Amniotic stem cell (primary cell): ENCODE measurements at places on chromosomes 3 and 15.
A peak's percentile ranks its signal among the peaks of the same experiment; 100 is the strongest.

DNA sequence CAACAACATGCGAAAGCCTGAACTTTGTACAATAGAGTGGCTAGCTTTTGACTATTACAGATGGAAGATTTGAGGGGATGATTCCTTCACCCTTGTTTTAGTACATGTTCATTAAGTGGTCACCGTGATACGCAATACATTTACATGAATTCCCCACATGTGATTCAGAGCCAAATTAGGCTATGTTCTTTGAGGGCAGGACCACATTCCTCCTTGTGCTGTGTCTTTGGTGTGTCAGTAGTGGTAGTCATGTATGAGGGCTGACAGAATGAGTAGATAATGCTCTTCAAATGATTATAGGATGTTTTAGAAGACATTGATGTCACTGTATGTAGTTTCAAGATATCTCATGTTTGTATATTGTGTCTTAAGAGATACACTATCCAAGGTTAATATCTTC, 12.1 kb downstream of the PTPRG start:
- no peak for DNase-seq

DNA sequence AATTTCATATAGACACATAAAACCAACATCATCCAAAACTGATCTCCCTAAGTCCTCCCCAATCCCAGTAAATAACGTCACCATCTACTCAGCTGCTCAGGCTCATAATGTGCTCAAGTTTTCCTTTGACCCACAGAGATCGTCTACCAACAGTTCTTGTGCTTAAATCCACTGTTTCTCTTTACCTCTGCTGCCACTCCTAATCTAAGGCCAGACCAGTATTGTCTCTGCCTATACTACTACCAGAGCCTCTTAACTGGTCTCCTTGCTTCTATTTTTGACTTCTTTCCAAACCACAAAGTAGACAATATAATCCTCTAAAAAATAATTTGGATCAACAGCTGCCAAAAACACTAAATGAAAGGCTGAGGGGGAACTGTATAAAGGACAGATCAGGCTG, 65.3 kb downstream of the CLASP2 start:
- DNase-seq = no peak

DNA sequence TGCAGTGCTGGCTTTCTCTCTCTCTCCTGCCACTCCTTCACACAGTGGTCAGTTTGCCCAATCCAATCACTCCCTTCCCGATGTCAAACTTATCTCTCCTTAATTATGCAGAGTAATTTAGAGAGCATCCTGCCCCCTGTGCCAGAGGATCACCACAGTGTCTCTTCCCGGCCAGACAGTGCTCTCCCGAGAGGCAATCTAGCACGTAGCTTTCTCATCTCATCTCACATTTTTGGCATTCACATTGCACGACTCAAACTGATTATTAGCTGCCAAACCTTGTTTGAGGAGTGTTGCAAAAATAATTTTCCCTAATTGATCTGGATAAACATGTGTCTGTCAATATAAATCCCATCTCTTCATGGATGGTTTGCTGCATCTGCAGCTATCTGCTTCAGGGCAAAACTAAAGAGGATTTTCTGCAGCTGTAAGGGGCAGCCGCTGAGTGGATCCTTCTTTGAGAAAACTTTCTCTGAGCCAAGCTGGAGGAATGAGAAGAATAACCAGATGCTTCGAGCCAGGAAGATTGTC, 37.8 kb downstream of the SSUH2 start:
- DNase-seq = no peak

- DNase-seq = no peak
Measured at GRCh38 chr3:145290010-145290409, 871.0 kb downstream of the PLOD2 start.

- no peak for DNase-seq
Measured at GRCh38 chr3:5294356-5294755, 106.8 kb downstream of the EDEM1 start.

- no peak for DNase-seq
Measured at GRCh38 chr15:86115145-86115801, 35.6 kb downstream of the AGBL1 start.

DNA sequence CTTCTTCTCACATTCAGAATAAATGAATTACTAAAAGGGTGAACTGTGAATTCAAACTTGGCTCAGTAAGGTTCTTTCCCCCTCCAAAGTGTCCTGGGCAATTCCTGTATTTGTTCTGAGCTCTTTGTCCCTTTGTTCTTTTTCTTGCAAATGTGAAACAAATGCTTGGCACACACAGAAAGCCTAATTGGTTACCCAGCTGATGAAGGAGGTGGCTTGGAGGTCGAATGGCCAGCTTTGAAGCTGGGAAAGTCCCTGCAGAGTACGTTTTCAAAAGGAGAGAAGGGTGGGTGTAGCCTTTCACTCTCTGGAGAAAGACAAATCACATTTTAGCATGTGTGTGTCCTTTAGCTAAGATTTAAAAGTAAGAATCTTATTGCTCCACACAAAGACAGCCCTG, 154.4 kb downstream of the PEX5L start:
- no peak for DNase-seq

GRCh38 chr3:155785662-155786295, 20.3 kb downstream of the C3orf33 start:
- DNase-seq = no peak

DNA sequence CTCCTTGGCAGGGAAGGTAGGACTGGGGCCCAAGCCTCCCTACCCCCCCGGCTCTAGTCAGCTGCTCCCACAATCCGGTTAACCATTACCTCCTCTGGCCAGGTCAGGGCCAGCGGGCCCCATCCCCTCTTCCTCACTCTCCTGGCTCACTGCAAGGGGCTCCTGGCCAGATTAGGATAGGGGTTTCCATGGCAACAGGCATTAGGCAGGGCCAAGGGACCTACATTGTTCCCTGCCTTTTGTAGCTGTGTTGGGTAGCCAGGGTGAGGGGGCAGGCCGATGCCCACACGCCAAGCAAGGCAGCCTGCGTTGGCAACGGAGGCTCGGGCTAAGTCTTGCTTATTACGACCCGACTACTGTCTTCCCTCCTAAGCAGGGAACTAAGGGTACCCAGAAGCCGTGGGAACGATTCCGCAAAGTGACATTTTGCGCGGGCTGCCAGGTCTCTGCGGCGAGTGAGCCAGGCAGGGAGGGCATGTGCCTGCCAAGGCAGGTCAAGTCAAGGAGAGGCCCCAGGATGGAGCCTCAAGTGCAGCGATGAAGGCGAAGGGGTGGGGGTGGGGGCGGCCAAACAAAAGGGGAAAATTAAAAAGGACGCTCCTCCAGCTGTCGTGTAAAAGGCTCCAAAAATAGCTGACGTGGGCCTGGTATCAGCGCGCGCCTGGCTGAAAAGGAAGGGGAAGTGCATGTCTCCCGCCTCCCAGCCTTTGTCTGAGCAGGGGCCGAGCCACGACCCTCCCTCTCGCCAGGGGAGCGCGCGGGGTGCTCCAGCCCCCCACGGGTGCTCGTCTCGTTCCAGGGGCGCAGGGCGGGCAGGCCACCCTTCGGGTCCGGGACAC, 919 bp downstream of the IDH2 start:
- no peak for DNase-seq

GRCh38 chr15:41080144-41080543, 35.9 kb downstream of the INO80 start:
- DNase-seq = no peak

DNA sequence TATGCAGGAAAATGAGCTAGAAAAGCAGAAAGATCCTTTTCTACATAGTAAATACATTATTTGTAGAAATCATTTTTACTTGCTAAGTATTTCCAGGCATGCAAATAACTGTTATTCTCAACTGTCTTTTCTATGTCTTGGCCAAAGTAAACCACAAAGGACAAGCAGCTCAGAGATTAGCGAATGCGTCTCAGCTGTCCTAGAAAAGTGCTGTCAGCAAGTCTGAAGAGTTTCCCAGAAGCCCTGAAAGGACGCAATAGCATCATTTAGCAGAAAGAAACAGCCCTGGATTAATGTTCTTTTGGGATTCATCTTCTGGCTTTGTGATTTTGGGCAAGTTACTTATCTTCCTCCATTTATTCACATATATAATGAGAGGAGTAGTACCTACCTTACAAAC, 100.3 kb downstream of the ZIC1 start:
- DNase-seq = no peak

DNA sequence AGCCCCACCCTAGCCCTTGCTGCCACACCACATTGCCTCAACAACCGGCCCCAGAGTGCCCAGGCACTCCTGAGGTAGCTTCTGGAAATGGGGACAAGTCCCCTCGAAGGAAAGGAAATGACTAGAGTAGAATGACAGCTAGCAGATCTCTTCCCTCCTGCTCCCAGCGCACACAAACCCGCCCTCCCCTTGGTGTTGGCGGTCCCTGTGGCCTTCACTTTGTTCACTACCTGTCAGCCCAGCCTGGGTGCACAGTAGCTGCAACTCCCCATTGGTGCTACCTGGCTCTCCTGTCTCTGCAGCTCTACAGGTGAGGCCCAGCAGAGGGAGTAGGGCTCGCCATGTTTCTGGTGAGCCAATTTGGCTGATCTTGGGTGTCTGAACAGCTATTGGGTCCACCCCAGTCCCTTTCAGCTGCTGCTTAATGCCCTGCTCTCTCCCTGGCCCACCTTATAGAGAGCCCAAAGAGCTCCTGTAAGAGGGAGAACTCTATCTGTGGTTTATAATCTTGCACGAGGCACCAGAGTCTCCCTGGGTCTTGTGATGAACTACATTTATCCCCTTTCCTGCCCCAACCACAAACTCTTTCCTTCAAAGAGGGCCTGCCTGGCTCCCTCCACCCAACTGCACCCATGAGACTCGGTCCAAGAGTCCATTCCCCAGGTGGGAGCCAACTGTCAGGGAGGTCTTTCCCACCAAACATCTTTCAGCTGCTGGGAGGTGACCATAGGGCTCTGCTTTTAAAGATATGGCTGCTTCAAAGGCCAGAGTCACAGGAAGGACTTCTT, 39.1 kb downstream of the MESD start:
- no peak for DNase-seq

DNA sequence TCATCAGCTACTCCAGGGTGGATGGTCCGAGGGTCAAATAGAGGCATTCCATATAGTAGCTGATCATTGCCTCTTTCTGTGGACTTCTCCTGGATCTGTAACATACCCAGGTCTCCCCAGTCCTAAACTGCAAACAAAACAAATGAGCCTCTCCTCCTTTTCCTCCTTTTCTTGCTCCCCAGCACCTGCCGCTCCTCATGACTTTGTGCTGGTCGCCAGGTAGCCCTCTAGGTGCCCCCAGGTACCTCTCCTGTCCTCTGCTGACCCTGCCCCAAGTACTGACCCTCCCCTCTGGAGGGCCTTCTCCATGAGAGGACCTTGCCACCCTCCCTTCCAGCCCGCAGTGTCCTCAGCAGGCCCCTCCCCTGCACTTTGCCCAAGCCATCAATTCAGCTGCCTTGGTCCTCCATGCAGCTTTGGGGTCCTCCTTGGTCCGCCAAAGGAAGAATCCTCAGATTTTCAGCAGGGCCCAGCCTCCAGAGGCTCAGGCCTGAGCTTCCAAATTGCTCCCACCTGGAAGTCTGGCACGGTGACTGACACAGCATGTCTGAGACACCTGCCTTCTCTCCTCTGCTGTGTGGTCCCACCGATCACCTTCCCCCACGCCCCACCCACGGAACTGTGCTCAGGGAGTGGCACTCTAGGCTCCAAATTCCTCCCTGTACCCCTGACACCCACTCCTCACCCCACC, 111.0 kb downstream of the LRRK1 start:
- DNase-seq = no peak

GRCh38 chr15:65518633-65519285, 1.3 kb upstream of the DPP8 start:
- no peak for DNase-seq

DNA sequence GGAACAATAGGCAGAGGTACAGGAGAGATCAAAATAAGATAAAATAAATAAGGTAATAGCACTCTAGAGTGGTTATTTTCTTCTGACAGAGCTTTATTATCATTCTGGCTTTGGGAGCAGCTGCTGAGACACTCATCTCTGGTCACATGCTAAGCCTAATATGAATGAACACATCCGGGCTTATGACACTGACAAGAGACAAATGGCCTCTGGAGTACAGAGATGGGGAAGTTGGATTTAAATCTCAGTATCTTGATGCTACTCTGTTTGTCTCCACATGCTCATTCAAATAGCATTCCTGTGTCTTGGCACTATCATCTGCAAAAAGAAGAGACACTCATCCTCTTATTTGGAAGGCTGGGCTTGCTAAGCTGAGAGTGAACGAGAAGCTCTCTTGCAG, 55.6 kb downstream of the TMEM45A start:
- no peak for DNase-seq

DNA sequence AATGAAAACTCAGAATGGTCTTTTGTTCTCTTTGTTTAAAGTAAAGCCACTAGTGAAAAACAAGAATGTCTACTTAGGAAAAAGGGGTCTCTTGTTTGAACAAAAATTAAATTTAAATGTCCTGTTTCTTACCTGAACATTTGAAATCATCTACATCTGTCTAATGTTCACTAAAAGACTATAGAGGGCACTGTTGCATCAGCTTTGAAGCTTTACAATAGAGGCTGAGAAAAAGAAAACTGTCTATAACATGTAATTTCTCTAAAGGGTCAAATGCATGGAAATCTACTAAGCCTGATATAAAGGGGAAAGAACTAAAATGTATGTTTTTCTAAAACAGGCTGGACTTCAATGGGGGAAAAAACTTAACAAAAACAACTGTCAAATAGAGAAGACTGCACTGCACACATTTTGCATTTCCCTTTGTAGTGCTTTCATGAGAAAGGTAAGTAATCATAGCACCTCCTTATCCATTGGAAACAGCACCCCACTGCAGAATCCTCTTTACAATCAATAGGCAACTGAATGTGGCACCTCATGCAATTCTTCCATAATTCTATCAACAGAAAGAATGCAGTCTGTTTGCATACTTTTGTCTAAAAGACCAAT, 26.3 kb downstream of the DPH6 start:
- no peak for DNase-seq

DNA sequence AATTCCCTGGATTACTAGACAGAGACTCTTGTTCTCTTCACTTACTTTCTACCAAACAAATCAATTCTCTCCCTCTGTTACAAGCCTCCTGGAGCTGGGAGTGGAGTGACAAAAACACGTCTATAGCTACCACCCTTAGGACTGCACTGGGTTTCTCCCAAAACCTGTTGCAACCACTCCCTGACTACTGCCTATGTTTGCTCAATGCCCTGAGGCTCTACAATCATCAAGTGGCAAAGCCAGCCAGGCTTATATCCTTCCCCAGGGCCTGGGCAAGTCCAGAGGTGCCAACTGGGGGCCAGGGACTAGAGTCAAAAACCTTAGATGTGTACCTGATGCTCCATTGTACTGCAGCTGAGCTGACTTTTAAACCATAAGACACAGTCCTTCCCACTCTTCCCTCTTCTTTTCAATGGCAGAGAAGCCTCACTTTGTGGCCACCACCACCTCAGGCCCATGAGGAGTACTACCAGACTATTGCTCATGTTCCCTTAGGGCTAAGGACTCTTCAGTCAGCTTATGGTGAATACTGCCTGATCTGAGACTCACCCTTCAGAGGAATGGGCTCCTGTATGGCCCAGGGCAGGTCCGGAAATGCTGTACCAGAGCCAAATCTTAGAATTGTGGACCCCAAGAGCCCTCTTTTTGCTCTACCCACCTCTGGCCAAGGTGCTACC, 125.4 kb upstream of the PLCL2 start:
- DNase-seq = no peak

- peak; percentile 43 for DNase-seq
Measured at GRCh38 chr3:172257648-172258400, 190.4 kb downstream of the GHSR start.

GRCh38 chr3:43497422-43497821, 124.4 kb downstream of the ANO10 start:
- DNase-seq = no peak
